ENCODE measurements at places on chromosomes 2 and 18. TPM values are rescaled to one million over a fixed set of nuclear protein-coding genes. Genes with fewer than 3 reads are reported as not detected.

DNA sequence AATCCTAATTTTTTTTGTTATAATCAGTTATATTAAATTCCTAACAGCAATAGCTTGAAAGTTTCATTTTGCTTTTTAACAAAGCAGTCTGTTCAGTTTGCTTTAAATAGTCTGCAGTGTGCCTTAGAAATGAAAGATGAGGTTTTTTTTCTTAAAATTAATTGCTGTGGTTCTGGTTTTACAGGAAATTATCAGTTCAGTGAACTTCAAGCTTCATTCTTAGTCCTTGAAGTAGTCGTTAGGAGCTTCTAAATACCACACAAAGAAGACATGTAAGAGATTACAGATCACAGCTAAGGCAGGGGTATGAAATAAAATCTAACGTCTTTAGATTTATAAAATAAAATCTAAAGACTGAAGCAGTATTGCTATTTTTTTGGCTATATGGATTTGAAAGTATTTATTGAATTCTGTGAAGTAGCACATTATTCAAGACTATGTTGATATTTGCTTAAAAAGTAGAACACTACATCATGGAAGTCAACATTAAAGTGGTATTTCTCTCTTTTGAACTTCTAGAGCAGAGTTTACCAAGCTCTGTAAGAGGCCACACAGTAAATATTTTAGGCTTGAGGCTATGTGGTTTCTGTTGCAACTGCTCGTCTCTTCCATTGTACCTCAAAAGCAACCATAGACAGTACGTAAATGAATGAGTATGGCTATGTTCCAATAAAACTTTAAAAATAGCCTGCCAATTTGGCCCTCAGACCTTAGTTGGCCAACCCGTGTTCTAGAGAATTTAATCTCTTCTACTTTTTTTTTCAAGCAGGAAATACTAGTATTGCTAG, 81.5 kb upstream of the STON1 start:
- peak; percentile 47 for DNase-seq

GRCh38 chr18:35026407-35027061, 14.7 kb upstream of the MAPRE2 start:
- DNase-seq, result no peak

GRCh38 chr2:219856602-219857001, 229.2 kb downstream of the SLC4A3 start:
- DNase-seq, result peak; percentile 7

DNA sequence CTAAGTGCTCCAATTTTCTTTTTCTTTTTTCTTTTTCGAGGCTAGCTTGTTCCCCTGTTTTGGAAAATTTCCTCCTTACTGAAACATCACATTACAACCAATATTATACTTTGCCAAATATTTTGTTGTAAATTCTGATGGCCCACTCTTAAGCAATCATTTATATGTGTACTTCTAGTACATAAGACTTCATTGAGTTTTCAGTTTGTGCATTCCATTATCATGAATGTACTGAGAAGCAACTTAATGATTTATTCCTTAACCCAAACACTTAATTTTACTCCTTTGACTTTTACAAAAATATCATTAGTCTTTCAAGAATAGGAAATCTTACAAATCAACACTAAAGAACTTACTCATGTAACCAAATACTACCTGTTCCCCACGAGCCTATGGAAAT, 242.4 kb downstream of the ARHGAP15 start:
- no peak for DNase-seq

- no peak for DNase-seq
Measured at GRCh38 chr2:3162442-3163077, 215.1 kb downstream of the EIPR1 start.

GRCh38 chr18:77360315-77361190, 110.9 kb downstream of the GALR1 start:
- DNase-seq, result no peak

GRCh38 chr2:212176151-212176550, 362.5 kb downstream of the ERBB4 start:
- peak; percentile 41 for DNase-seq

DNA sequence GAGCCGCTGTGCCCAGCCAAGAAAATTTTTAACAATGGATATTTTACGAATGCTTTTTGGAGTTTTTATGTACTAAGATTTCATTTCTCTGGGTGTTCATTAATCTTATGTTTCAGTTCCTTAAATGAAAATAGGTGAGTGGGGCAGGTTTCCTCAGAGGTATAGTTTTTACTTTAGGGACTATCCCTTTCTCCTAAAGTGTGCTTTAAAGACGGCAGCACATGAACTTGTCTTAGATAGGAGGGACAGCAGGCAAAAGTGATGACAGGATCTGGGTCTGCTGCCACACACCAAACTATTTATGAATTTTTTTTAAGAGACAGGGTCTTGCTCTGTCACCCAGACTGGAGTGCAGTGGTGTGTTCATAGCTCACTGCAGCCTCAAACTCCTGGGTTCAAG, 8.0 kb upstream of the REL start:
- no peak for DNase-seq

DNA sequence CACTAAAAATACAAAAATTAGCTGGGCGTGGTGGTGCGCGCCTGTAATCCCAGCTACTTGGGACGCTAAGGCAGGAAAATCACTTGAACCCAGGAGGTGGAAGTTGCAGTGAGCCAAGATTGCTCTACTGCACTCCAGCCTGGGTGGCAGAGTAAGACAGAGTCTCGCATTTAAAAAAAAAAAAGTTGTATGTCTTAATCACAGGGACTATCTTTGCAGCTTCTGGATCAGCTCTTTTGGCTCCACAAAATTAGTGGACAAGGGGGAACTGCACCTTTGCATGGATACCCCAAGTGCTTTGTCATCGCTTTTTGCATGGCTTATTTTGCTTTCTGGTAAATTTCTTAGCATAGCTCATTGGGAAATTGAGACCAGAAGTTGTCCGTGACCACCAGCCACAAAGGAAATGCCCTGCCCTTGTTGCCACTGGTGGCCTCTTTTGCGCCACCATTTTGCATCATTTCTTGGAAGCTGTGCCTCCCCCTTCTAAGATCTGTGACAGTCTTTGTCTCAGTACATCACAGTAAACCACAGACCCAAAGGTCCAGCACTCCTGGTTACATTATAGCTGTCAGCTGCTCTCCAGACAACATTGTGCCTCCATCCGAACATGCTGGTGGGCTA, 43.9 kb upstream of the PCBP1 start:
- DNase-seq, result no peak

GRCh38 chr2:204434660-204435462, 110.4 kb upstream of the PARD3B start:
- no peak for DNase-seq

Gene BOLL
- not detected for total RNA-seq

DNA sequence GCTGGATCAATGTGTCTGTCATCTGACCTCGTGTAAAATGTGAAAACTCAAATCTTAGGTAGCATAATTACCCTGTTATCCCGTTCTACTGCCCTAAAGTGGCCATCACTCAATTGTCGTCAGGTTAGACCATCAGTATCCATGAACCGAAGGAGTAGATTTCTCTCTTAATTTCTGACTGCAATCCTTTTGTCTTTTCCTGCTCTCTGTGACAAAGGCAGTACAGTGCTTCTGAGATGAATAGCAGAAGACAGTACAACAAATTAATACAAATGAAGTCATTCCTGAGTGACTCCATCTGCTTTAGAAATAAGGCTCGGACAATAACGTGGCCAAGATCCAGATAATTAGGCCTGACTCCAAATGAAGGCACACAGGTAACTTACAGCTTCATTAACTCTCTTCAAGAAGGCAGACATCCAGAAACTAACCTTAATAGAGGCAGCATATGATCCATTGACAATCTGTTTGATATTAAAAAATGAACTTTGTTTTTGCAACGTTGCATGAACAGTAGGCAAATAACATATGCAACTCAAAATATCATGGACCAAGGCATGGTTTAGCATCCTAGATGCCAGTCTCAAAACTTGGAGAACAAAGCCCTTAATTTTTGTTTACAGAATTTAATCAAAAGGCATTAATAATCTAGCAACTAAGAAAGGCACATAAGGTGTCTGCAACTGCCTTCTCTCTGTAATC, 96.7 kb upstream of the CDH20 start:
- no peak for DNase-seq

Gene EIF5B
- total RNA-seq, result 23.9 TPM

DNA sequence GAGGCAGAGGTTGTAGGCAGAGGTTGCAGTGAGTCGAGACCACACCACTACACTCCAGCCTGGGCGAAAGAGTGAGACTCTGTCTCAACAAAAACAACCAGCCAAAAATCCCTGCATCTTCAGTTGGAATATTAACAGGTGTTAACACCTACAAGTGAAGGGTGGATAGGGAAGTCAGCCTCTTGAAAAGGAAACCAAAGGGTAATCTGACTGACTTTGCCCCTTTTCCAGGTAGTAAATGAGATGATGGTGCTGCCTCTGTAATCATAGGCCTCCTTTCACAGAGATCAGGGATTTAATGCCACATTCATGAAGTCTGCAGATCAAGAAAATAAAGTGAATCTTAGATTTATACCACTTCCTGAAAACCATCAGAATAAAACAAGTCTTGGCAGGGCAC, 133.6 kb downstream of the GALNT1 start:
- no peak for DNase-seq

- DNase-seq, result peak; percentile 52
Measured at GRCh38 chr18:8994603-8995002, 107.9 kb upstream of the NDUFV2 start.

Gene GCG
- total RNA-seq, result not detected

Data from bronchial epithelial cell (primary cell).